Activated naive CD8-positive, alpha-beta T cell treated with anti-CD3 and anti-CD28 coated beads for 36 hours (primary cell): ENCODE measurements at places on chromosomes 2 and 18.

DNA sequence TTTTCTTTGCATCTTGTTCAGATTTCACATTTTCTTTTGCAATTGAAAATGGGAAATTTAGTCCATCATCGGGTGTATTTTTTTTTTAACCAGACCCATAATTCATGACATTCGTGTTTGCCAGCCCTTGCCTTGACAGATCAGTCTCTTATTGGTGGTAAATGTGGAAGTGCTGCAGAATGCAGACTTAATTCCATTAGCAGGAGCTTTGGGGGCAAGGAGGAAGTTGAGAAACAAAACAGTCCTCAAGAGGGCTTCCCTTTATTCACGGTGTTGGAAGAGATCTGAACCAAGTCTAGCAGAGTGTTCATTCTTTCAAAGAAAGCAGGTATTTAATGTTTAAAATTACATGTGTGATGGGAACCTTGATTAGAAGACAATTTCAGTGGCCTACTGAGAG is 16.6 kb upstream of the RPE start:
- no peak for DNase-seq

DNA sequence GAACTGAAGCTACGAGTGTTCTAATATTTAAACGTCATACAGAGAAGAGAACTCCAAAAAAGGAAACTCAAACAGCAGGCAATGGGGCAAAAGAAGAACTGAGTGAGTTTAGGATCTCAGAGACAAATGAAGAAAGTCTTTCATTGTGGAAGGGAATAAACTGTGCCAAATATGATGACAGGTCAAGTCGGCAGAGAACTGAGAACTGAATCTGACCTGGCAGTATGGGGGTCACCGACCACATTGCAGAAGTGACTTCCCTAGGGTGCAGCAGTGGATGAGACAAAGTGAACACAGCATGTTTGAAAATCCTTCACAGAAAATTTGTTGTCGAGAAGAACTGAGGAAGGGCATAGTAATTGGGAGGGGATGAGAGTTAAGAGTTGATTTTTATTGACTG is 55.9 kb downstream of the TTC21B start:
- DNase-seq: no peak

DNA sequence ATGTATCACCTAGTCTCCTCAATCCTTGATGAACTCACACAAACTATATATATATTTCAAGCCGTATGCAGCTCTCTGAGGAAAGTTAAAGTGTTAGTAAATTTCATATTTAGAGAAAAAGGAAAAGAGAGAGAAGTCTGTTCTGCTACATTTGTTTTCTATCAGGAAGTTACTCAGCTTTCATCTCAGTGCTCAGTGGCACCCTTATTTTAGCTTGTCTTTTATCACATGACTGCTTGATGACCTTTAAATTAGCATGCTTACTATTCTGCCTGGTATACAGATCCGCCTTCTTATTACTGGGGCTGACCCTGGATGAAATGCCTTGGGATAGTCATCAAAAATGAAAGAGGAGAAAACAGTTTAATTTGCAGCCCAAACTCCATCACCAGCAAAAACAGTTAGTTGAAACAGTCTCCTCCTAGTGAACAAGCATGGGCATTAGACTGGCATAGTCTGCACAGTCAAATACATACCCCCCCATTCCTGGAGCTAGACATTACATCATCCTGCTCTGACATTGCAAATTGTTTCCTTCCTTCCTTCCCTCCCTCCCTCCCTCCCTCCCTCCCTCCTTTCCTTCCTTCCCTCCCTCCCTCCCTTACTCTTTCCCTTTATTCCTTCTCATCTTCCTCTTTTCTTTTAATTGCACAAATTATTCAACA is 215.7 kb downstream of the TMEM182 start:
- no peak for DNase-seq

DNA sequence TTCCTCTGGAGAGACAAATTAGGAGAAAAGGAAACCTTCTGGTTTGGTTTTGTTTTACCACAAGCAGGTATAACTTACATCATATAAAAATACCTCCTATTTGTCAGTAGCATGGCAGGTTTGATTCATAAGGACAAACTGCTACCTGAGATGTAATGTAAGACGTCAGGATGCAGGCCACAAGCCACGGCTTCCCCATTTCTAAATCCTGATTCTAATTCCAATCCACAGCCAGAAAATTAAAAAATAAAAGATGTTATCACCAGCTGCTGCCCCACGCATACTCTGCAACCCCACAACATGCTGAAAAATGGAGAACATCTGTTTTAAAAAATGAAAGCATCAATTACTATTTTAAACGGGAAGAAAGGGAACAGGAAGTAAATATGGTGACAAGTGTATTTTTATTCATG is 197.6 kb downstream of the BCL11A start:
- DNase-seq: no peak

DNA sequence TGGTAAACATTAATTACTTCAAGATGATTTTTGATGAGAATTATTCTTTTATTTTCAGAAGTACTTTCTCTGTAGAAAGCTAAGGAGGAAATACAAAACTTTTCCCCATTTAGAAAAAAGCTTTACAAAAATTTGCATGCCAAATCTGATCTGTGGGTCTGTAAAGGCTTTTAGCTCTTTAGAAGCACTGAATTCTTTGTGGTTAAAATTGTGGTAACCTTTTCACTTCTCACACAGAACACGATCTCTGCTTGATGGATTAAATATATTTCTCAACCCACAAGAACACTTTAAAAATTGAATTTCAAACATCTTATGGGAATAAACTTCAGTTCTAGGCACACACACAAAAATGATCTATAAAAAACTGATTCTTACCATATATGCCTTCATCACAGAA is 63.7 kb downstream of the VIL1 start:
- no peak for DNase-seq

DNA sequence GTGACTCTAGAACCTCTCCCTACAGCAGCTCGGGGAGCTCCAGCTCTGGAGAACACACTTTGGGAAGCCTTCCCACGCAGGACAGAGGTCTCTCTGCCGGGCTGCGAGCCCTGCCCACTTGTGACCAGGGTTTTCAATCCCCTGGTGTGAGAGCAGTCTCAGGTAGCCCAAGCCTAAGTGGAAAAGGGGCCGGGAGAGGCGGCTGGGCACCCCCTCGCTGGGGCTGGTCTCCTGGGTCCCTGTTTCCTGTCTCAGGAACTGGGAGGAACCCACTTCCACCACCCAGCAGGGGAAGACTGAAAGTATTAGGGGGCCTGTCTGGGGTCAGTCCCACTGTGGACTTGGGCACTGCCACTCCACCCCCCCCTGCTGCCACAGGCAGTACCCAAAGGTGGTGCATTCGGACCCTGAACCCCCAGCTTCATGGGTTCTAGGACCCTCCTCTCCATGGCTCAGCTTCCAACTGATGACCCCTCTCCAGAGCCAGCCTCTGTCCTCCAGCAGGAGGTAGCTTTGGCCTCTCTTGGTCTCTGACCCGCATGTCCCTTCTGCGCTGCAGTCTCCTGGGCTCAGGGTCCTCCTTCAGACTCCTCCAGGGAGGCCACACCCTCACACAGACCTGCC is 70.0 kb downstream of the RRM2 start:
- DNase-seq: no peak

GRCh38 chr2:217338306-217338916 is 478.5 kb upstream of the TNP1 start:
- no peak for DNase-seq

GRCh38 chr18:2883076-2883735 is 36.4 kb downstream of the EMILIN2 start:
- DNase-seq: peak; percentile 58

DNA sequence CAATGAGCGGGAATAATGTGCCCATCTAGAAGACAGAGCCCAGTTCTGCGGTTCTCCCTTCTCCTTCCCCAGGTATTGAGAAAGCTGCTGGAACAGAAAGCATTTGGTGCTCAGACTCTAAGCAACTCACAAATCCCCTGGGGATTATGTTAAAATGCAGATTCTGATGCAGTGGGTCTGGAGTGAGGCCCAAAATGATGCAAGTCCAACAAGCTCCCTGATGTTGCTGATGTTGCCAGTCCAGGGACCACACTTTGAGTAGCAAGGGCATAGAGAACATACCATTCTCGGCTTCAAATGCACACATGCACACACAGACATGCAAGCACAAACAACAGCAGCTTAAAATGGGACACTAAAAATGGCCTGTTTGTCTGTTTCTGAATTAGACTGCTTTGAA is 274.8 kb upstream of the NCKAP5 start:
- DNase-seq: no peak

- DNase-seq: no peak
Measured at GRCh38 chr2:55901941-55902340, 21.6 kb downstream of the EFEMP1 start.

- no peak for DNase-seq
Measured at GRCh38 chr2:220224691-220225543, 597.5 kb downstream of the SLC4A3 start.

DNA sequence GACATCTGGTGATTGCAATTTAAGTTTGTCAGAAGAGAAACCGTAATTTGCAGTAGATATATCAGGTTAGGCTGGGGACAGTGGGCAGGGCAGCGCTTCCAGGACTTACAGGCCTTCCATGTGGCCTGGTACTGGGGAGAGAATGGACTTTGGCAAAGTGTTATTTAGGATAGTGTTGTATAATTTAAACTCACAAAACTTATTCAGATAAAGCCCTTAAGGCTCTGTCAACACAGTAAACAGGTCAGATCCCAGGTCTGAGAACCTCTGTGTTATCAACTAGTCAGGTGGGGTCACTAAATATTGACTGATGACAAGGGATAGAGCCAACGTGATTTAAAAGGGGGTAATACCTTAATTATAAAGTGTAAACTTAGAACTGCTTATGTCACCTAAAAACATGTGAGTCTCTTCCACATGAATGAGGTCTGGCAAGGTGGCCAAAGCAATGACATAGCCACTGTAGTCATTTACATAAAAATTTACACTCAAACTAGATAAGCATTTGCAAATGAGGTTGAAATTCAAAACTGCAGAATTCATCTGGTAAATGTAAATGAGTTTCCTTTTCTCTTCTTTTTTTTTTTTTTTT is 80.2 kb upstream of the DNMT3A start:
- no peak for DNase-seq

GRCh38 chr2:77147153-77147552 is 375.0 kb downstream of the LRRTM4 start:
- DNase-seq: no peak

DNA sequence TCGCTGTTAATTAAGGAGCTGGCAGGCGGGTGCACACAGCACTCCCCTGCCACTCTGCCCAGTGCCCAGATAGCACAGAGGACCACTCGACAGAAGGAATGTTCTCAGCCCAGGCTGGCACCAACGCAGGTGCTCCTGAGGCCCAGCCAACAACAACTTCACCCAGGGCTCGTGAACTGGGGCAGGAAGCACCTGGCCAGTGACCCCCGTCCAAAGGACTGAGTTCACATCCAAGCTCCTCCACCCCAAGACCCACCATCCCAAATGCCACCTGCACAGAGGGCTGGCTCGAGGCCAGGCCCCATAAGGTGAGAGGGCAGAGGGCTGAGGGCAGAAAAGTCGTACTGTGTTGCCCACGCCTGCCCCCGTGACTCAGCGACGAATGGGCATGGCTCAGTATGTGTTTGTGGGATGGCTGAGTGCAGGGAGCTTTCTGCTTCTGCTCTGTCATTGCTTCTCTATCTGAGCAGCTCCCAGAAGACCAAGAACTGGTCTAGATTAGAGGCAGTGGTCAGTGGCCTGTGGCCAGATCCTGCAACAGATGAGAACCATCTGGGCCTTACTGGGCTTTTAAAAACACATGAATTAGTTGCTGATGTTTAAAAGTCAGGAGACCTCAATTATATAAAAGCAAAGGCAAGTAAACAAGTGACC is 68.4 kb downstream of the POLR1A start:
- DNase-seq: peak; percentile 54

- no peak for DNase-seq
Measured at GRCh38 chr2:214987261-214987660, 151.2 kb downstream of the ABCA12 start.

GRCh38 chr2:56522605-56523089 is 338.9 kb downstream of the CCDC85A start:
- no peak for DNase-seq

DNA sequence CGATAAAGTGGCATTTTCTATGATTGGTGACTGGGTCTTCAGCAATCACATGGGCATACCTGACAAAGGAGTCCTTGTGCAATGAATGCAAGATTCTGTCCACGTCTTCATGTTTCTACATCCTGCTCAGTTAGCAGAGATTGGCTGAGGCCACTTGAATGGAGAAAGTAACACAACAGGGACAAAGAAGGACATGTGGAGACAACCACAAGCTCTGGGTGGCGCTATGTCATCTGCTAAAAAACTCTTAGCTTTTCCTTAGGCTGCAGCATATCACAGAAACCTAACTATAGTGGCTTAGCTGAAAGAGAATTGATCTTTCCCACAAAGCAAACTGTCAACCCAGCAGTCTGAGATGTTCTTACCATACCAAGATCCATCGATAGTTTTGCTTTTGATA is 1109.7 kb downstream of the SOCS6 start:
- no peak for DNase-seq

- no peak for DNase-seq
Measured at GRCh38 chr2:112839407-112840067, 3.0 kb upstream of the IL1B start.

DNA sequence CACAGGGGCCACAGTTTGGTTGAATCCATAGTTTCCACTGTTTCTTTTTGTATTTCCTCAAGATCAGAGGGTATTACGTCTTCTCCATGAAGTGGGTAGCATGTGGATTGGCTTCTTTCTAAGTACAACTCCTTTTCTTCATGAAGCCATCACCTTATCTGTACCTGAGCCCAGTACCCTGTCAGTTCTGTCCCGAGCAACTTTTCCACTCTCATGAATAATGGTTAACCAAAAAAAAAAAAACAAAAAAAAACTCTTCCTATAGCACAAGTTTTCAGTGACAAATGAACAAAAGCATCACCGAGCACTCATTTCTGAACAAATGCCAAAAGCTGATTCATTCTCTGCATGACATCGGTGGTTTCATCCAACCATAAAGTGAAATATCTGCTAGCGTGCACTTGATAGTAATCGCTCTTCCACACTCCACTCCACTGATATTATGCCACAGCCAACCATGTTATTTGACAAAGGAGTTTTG is 53.0 kb upstream of the CCDC150 start:
- no peak for DNase-seq

DNA sequence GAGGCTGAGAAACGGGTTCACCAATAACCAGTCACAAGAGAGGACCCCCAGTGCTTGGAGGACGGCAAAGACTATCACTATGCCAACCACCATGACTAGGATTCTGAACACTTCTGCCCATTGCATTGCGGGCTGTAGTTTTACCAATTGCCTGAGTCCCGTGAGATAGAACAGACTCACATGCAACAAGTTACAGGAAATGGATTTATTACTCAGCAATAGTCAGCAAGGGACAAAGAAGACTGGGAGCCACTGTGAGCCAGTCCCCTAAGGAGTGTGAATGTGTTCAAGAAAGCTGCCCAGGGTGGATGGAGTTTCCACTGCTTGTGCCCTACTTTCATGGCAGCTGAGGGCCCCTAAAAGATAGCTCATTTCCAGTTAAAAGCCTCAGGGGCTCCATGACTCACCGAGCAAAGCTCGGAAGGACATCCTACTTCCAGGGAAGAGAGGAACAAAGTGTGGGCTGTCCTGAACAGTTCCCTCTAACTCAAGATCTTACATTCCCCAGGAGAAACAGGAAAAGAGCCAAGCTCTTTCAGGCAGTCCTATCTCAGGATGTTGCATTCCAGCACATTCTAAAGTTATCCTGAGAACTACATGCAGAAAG is 54.4 kb downstream of the SLC4A3 start:
- DNase-seq: no peak

- DNase-seq: peak; percentile 3
Measured at GRCh38 chr2:79887747-79888374, 375.0 kb downstream of the CTNNA2 start.
